ENCODE measurements at places on chromosomes 1 and 21.

- no peak for DNase-seq
These were observed 352.6 kb downstream of the MRPL39 start for GRCh38 chr21:25254491-25255174.

DNA sequence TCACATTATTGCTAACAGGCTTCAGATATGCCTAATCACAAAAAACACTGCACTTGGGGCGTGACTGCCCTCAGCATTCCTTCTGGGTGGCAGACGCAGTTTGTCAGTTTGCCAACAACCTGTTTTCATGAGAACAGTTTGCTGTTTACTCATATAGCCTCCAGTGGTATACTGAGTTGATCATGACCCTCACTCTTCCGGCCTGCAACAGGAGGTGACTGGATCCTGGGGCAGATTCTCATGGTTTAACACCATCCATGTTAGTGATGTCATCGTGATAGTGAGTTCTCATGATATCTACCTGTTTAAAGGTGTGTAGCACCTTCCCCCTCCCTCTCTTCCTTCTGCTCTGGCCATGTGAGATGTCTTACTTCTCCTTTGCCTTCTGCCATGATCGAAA is 555.2 kb downstream of the PLPP3 start:
- DNase-seq = no peak

GRCh38 chr21:33976082-33977016 is 60.7 kb upstream of the ATP5PO start:
- no peak for DNase-seq

- no peak for DNase-seq
These were observed 177.3 kb upstream of the ETV3 start for GRCh38 chr1:157315544-157315943.

GRCh38 chr1:72705921-72706320 is 423.6 kb upstream of the NEGR1 start:
- no peak for DNase-seq

GRCh38 chr21:28754862-28755261 is 237.8 kb downstream of the LTN1 start:
- DNase-seq = no peak
